ENCODE measurements at places on chromosomes 1 and 21.

DNA sequence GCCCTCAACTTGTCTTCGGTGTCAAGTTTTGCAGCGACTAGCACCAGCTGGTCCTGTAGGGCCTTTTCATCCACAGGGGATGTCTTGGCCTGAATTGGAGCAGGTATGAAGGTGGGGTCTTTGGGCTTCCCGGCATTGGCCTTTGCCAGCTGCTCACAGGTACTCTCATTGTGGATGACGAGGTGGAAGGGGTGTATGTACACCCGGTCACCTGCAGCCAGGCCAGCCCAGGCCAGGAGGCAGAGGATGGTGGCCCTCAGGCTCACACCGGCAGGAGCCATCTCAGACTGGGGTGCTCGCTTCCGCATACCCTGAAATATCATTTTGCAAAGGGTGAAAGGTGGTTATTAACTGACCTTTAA, 3.4 kb downstream of the AGT start:
- DNase-seq, result no peak

DNA sequence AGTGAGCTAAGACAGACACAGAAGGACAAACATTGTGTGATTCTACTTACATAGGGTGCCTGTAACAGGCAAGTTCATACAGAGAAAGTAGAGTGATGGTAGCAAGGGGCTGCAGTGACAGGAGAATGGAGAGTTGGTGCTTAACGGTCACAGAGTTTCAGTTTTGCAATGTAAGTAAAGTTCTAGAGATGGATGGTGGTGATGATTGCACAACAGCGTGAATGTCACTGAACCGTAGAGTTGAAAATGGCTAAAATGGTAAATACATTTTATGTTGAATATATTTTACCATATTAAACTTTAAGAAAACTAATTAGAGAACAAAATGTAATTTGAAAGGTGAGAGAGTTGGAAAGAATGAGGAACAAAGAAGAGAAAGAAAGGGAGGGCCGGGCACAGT, 8.7 kb downstream of the CFAP107 start:
- DNase-seq, result no peak

- DNase-seq, result no peak
Measured at GRCh38 chr1:70922196-70922595, 125.4 kb downstream of the PTGER3 start.

DNA sequence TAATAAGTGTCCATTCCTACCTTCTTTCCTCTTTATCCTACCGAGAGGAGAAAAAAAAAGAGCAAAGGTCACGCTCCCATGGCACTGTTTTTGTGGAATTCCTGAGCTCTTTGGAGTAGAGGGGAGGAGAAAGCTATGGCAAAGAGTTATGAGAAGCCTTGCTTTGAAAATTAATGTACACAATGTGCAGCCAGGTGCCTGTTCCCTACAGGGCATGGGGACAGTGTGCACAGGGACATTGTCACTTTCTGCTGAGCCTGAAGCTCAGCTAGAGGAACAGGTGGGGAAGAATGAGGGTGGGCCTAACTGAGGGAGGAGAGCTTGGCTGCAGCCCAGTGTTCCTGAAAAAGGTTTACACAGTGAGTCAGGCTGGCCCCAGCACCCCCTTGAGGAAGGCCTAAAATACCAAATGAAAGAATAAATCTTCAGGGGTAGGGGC, 66.1 kb downstream of the PLXNA2 start:
- no peak for DNase-seq

DNA sequence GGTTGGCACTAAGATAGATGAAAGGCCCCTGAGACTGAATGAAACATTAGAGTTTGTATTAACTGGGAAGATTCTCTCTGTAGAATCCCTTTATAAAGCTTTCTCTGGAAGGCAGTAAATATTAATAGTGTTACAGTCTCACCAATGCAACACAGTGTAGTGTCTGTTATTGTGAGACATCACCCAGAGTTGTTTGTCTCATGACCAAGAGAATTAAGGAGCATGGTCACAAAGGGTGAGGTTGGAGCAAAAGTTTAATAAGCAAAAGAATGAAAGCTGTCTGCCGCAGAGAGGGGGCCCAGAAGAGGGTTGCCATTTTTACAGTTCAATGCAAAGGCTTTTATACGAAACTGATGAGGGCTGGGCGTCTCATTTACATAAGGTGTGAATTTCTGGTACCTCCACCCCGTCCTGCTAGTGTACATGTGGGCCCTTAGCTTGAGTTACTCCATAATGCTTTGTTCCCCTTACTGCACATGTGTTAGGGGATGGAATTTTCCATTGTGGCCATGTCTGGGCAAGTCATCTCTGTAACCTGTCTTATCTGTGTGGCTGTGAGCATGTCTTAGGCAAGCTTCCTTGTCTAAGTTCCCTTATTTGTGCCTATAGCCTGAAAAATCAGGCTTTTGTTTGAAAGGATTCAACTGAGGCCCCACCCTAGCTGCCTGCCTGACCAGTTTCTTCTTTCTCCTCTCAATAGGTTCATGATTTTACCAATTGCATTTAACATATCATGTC, 184.1 kb downstream of the RASAL2 start:
- DNase-seq, result no peak

GRCh38 chr1:107196973-107197562, 56.2 kb downstream of the NTNG1 start:
- peak; percentile 2 for DNase-seq

DNA sequence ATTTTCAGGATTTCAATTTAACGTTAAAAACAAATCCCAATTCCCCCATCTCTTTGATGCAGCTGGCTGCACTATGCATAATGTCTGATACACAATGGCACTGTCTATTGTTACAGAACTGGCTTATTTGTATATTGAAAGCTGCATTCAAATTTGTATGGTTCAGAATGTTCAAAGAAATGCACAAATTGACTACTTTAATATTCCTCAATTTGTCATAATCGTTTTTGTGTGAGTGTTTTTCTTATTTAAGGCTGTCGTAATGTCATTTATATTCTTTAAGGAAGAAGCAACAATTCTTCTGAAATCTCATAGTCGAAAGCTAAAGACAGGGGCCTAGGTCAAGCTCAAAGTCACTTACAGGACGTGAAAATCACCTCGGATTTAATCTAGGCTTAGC, 341.4 kb upstream of the ZRANB2 start:
- no peak for DNase-seq

GRCh38 chr1:84206375-84206774, 62.3 kb downstream of the PRKACB start:
- DNase-seq, result no peak

GRCh38 chr1:96340686-96341085, 380.9 kb upstream of the PTBP2 start:
- DNase-seq, result no peak
